GM12878 (cell line): ENCODE measurements at places on chromosomes 6 and 20. TPM values are rescaled to one million over a fixed set of nuclear protein-coding genes. Genes with fewer than 3 reads are reported as not detected.

HDGFL1 gene
- 0.69 and 1.1 TPM in 2 replicates for total RNA-seq

KIF25 gene
- not detected in 2 replicates for total RNA-seq

HLA-DRB5 gene
- total RNA-seq, result 84.0 and 88.3 TPM in 2 replicates

NRSN2 gene
- total RNA-seq, result 21.9 and 24.7 TPM in 2 replicates

SLC22A2 gene
- not detected in 2 replicates for total RNA-seq

C20orf202 gene
- not detected in 2 replicates for total RNA-seq

ADGRF5 gene
- 0.13 TPM in 2 replicates for total RNA-seq

LY6G6D gene
- total RNA-seq, result not detected in 2 replicates

FAM217A gene
- total RNA-seq, result not detected in 2 replicates

KPNA5 gene
- total RNA-seq, result 6.0 and 7.0 TPM in 2 replicates

POM121L2 gene
- total RNA-seq, result not detected in 2 replicates

FOXQ1 gene
- total RNA-seq, result 0.08 TPM in 1 of 2 replicates, not detected in the other

CCN6 gene
- total RNA-seq, result not detected in 2 replicates

ZC2HC1B gene
- 0.36 and 0.40 TPM in 2 replicates for total RNA-seq

THBS2 gene
- total RNA-seq, result 0.05 and 0.10 TPM in 2 replicates

CDC25B gene
- total RNA-seq, result 58.8 and 58.9 TPM in 2 replicates

DNA sequence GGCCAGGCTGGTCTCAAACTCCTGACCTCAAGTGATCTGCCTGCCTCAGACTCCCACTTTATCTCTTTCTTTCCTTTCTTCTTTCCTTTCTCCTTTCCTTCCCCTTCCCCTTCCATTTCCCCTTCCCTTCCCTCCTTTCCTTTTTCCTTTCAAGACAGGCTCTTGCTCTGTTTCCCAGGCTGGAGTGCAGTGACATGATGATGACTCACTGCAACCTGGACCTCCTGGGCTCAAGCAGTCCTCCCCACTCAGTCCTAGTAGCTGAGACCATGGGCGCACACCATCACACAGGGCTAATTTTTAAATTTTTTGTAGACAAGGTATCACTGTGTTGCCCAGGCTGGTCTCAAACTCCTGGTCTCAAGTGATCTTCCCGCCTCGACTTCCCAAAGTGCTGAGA lies 377.6 kb upstream of the ZFP64 start:
- no peak for DNase-seq

DNA sequence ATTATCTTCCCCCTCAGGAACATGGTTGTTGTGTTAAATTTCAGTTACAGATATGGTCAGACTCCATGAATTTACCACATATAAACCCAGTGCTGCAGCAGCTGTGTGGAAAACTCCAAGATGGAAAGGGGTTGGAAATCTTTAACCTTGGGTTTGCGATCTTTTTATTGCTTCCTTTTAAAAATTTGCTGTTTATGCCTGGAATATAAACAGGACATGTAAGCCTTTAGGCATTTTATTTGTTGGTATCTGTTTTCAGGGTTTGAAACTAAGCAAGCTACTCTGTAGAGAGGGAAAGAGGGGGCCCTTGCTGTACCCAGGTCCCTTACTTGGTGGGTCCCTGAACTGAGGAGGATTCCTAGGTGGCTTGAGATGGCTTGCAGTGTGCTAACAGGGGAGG lies 778 bp downstream of the PKIG start:
- DNase-seq, result no peak

- DNase-seq, result no peak
Observed at GRCh38 chr20:61884571-61885389, 180.9 kb downstream of the TAF4 start.

- DNase-seq, result no peak
Observed at GRCh38 chr6:139846538-139847456, 472.3 kb upstream of the CITED2 start.

GRCh38 chr20:15163632-15164031 lies 826.2 kb upstream of the FLRT3 start:
- DNase-seq, result no peak

GRCh38 chr6:154457046-154457713 lies 53.3 kb downstream of the CNKSR3 start:
- DNase-seq, result no peak

- no peak for DNase-seq
Observed at GRCh38 chr20:33785503-33785902, 25.6 kb upstream of the CHMP4B start.

GRCh38 chr6:3635482-3635881 lies 116.0 kb downstream of the PXDC1 start:
- DNase-seq, result no peak

DNA sequence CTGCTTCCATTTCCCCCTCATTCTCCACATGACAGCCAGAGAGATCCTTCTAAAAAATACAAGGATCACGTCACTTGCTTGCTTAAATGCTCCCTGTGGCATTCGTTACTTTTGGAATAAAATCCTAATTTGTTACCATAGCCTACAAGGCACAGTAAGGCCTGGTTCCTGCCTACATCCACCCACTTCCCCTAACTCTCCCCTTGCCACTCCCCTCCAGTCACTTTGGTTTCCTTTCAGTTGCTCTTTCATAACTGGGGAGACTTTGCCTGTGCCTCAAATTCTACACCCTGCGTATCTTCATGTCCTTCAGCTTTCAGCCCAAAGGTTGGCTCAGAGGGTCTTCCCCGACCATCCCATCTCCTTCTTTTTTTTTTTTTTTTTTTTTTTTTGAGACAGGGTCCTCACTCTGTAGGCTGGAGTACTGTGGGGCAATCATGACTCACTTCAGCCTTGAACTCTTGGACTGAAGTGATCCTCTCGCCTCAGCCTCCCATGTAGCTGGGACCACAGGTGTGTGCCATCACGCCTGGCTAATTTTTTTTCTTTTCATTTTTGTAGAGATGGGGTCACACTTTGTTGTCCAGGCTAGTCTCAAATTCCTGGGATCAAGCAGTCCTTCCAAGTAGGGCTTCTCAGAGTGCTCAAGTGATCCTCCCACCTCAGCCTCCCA lies 12.5 kb downstream of the ID1 start:
- DNase-seq, result no peak

GRCh38 chr6:107408714-107409113 lies 50.6 kb downstream of the PDSS2 start:
- DNase-seq, result no peak

DNA sequence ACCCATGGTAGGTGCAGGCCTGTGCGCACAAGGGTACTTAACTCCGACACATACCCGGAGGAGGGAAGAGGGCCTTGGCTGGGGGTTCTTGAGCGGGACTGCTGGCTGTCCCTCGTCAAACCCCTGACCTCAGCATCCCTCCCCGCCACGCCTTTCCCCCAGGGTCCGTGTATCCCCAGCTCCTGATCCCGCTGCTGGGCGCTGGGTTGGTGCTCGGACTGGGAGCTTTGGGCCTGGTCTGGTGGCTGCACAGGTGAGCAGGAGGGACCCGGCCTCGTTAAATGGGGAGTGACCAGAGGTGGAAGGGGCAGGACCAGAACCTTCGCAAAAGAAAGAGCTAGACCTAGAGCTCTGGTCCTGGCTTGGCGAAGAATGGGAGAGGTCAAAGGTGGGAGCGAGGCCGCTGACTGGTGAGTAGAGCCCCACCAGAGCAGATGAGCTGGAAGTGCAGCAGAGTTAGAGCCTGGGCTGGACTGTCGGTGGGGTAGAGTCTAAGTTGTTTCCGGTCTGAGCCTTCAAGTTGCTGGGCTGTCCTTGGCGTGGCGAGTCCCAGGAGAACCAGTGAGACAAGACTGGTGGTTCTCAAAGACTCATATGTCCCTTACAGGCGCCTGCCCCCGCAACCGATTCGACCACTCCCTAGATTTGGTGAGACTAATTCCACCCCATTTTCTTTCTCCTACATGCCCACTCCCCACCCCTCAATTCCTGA lies 963 bp downstream of the MPIG6B start:
- no peak for DNase-seq

GRCh38 chr6:37354526-37355384 lies 972 bp downstream of the RNF8 start:
- DNase-seq, result no peak

DNA sequence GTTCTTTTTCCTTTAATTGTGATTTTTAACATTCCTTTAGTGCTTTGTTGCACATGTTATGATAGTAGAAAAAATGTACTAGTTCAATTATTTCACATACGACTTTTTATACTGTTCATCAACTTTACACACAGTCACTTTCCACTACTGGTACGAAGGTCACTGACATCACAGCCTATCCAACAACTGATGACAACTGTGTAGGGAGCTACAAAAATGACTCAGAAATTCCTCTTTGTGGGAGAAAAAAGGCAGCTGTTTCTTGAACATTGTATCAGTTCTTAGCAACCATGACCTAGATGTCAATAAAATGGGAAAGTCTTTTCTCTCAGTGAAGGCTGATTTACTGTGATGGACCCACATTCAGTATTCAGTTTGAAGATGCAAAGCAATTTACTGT lies 7.0 kb upstream of the ID4 start:
- DNase-seq, result no peak

- no peak for DNase-seq
Observed at GRCh38 chr20:33178726-33179125, 10.8 kb downstream of the BPIFA2 start.

GRCh38 chr20:60669211-60669610 lies 582.9 kb upstream of the CDH4 start:
- DNase-seq, result no peak

GRCh38 chr6:79353226-79353625 lies 118.7 kb upstream of the HMGN3 start:
- DNase-seq, result no peak

GRCh38 chr6:99589290-99589672 lies 17.4 kb upstream of the PRDM13 start:
- DNase-seq, result no peak

GRCh38 chr20:19757487-19758132 lies 448 bp upstream of the RIN2 start:
- no peak for DNase-seq

GRCh38 chr20:57753332-57754164 lies 43.7 kb upstream of the PMEPA1 start:
- no peak for DNase-seq

GRCh38 chr6:41724586-41725501 lies 10.6 kb downstream of the TFEB start:
- no peak for DNase-seq

- no peak for DNase-seq
Observed at GRCh38 chr6:23526526-23526925, 599.5 kb upstream of the NRSN1 start.

GRCh38 chr6:1515781-1516180 lies 93.9 kb upstream of the FOXC1 start:
- DNase-seq, result no peak

- DNase-seq, result no peak
Observed at GRCh38 chr6:12344296-12344695, 54.1 kb downstream of the EDN1 start.

DNA sequence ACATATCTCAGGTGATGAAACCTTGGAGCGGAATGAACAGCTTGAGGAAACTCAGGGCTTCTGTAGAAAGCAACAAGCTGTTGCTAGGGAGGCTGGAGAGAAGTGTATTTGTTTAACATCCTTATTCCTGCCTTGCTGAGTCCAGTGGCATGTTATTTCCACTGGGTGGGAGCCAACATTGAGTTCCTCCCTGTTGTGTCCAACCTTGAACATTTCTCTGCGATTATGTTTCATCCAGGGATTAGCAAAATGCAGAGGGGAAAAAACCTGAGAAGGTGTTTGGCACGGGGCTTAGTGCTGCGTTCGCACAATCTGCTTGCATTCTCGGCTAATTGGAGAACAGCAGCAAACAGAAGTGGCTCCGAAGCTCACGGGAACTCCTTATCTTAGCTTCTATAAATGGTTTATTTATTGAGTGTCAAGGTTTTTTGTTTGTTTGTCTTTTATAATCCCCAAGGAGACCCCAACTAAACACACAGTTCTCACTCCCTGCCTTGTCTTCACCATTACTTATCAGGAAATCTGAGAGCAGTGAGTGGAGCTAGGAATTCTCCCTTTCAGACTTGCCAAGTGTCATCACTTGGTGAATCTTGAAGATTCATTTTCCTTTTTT lies 412.8 kb downstream of the CDC5L start:
- DNase-seq, result no peak

DNA sequence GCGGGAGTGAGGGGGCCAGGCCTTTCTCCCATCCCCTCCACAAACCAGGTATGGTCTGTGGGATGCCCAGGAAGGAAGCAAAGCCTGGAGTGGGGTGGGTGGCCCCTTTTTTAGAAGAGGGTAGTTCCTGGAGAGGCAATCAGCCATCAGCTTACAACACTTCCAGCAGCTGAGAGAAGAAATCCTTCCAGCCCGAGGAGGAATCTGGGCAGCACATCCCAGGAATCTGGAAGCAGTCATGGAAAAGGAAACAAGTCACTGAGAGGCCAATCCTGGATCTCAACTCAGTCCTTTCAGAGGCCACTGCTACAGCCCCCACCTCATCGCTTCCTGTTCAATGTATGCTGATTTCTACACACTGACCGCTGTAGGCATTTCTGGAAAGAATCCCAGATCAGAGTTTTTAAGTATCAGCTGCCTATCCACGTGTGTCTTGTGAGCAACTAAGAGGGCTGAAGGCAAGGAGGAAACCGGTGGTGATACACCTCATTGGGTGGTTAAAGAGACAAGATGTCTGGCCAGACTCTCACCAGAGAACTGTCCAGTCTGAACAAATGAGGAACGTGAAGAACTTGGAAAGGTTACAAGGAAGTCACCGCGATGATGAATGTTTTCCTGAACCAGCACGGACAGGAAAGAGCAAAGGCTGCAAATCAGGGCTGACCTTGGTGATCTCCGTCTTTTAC lies 92.9 kb upstream of the SHLD1 start:
- DNase-seq, result no peak

DNA sequence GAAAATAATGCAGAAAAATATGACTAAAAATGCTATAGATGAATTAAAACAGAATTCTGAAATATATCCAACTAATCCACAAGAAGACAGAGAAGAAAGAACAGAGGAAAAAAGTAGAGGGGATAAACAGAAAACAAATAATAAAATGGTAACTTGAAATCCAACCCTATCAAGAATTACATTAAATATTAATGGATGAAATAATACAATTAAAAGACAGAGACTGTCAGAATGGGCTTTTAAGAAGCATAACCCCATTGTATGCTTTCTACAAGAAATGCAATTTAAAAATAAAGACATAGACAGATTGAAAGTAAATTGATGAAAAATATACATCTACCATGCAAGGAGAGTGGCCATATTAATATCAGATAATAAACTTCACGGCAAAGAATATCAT lies 15.4 kb downstream of the NHLRC1 start:
- DNase-seq, result no peak

DNA sequence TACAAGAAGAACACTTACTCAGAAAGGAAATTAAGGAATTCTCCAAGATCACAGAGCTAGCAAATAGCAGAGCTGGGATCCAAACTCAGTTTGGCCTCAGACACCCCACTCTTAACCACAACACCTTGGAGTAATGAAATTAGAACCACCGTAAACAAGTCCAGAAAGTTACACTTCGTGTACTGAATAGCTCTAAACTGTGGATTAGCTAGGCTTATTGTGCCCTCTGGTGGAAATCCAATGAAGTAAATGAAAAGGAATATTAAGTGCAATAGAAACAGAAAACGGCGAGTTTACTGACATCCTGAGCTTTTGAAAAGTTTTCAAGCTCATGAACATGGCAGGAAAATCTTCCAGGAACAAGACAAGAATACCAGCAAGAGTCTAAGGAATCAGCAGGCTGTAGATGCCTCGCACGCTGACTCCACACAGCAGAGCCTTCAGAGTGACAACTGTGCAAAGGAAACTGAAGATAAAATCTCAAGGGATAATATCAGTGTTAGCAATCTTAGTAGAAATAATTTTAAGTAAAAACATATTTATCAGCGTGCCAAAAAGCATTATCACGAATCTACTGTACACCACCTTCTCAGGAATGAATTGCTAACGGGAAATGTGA lies 34.6 kb downstream of the FBXO5 start:
- DNase-seq, result no peak

GRCh38 chr20:54668271-54669039 lies 193.1 kb downstream of the DOK5 start:
- no peak for DNase-seq
